ENCODE measurements at places on chromosomes 7 and 10.

DNA sequence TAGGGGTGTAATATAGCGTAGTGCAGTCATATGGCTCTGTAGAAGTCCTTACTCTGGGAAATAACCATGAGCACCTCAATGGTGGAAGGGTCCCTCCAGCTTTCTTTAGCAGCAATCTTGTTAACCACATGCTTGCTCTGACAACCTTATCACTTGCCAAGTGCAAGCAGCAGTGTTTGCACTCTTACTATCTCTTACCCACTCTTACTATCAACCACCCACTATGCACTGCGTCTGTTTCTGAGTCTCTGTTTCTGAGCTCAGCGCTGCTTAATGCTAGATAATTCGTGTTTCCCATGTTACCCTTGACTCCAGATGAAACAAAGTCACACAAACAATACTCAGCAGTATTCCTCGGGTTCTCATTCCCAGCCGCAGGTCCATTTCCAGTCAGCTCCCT lies 433.7 kb upstream of the PFKP start:
- no peak for DNase-seq

GRCh38 chr10:14396411-14397048 lies 65.8 kb upstream of the FRMD4A start:
- no peak for DNase-seq

DNA sequence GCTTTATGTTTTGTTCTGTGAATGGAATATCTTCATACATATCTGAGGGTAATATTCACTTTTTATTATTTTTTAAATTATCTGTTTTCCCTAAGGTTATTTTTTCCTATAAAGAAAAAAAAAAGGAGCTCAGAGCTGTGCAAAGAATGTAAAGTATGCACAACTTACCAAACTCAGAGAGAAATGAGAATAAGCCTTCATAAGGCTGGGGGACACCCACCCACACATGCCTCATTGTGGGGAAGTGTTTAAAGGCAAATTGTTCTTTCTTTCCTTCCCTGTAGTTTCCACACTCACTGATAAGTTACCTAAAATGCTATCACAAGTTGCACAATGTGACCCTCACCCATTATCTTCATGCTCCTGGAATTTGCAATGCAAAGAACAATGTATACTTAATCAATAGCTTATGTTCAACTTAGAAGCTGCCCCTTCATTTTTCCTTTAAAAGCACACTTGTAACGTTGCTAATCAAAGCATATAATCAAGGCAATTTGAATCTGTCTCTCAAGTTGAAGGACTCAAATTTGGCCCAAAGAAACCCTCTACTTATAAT lies 108.1 kb downstream of the GNAT3 start:
- no peak for DNase-seq

DNA sequence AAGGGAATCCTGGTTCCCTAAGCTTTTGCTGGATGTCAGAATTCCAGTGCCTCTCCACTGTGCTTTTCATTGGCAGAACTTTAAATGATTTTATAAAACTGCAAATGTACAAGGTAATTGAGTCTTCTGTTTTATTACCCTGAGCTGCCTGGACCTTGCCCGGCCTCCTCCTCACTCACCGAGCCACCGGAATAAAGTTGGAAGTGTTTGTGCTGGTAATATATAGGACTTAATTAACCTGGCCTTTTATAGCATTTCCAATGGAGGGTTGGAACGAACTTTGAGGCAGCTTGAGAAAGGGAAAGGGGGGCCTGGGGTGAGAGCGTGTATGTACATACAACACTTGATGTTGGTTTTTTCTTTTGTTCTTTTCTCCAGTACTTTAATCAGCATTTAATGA lies 43.4 kb downstream of the ZNF503 start:
- DNase-seq: no peak

GRCh38 chr7:106023369-106024322 lies 60.6 kb downstream of the CDHR3 start:
- no peak for DNase-seq

DNA sequence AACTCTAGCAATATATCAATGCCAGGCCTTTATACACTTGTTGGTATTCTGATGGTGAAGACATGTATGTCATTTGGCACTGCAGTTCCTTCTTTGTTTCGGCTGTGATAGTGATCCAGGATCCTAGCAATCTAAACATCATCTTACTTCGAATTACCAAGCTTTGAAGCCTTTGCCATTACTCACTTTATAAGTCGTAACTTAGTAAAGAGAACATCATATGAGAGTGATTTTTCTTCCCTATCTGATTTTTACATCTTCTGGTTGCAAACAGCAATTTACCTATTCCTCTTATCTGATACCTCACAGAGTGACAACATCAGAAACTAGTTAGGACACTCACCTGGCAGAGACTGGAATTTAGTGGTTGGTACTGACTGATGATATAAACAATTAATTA lies 7.6 kb upstream of the BPGM start:
- DNase-seq: no peak

- no peak for DNase-seq
These were observed 48.2 kb downstream of the COL26A1 start for GRCh38 chr7:101410743-101411507.

GRCh38 chr7:102412548-102412947 lies 16.4 kb downstream of the PRKRIP1 start:
- no peak for DNase-seq

All from activated T-helper 1 cell treated with anti-CD3 and anti-CD28 coated beads, Interleukin-2, amount 50 U/mL, for 16 hours (primary cell).